ENCODE measurements at places on chromosomes 11 and 22. TPM values are rescaled to one million over a fixed set of nuclear protein-coding genes. Genes with fewer than 3 reads are reported as not detected.

OR2AG1 gene
- not detected for total RNA-seq

USP2 gene
- 0.15 TPM for total RNA-seq

OR52E4 gene
- not detected for total RNA-seq

OR8G1 gene
- not detected for total RNA-seq

CD3E gene
- total RNA-seq, result 696 TPM

DEFB131B gene
- total RNA-seq, result not detected

SGSM1 gene
- 0.42 TPM for total RNA-seq

TRIM6 gene
- total RNA-seq, result 0.10 TPM

CDC42BPG gene
- 0.42 TPM for total RNA-seq

TFIP11 gene
- 62.8 TPM for total RNA-seq

OSBP2 gene
- total RNA-seq, result 4.1 TPM

FOLR3 gene
- not detected for total RNA-seq

ART1 gene
- not detected for total RNA-seq

MYBPC3 gene
- total RNA-seq, result not detected

DGCR6 gene
- total RNA-seq, result 0.81 TPM

KRTAP5-10 gene
- total RNA-seq, result not detected

ACCSL gene
- total RNA-seq, result not detected

EXT2 gene
- 33.7 TPM for total RNA-seq

KCNJ1 gene
- not detected for total RNA-seq

ANGPTL5 gene
- total RNA-seq, result not detected
